ENCODE measurements at places on chromosomes 4 and X.

- DNase-seq = no peak
Observed at GRCh38 chr4:132982151-132982550, 166.9 kb upstream of the PCDH10 start.

DNA sequence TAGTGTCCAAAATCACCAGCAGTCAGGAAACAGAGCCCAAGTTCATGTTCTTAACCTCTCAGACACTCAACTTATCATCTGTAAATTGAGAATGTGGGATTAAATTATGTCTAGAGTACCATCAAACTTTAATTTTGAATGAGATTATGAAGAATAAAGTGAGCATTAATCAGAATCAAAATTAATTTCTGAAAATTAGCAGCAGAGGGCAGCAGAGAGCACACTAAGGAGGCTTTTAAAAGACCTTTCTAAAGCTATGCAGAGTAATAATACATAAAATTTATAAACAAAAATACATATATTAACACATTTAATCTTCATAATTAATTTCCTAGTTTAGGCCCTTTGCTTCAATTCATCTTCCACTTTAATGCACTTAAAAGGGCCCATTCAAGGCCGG is 7.1 kb downstream of the TASL start:
- peak; percentile 32 for DNase-seq

- peak; percentile 37 for DNase-seq
Observed at GRCh38 chr4:26076000-26076587, 162.1 kb downstream of the SMIM20 start.

DNA sequence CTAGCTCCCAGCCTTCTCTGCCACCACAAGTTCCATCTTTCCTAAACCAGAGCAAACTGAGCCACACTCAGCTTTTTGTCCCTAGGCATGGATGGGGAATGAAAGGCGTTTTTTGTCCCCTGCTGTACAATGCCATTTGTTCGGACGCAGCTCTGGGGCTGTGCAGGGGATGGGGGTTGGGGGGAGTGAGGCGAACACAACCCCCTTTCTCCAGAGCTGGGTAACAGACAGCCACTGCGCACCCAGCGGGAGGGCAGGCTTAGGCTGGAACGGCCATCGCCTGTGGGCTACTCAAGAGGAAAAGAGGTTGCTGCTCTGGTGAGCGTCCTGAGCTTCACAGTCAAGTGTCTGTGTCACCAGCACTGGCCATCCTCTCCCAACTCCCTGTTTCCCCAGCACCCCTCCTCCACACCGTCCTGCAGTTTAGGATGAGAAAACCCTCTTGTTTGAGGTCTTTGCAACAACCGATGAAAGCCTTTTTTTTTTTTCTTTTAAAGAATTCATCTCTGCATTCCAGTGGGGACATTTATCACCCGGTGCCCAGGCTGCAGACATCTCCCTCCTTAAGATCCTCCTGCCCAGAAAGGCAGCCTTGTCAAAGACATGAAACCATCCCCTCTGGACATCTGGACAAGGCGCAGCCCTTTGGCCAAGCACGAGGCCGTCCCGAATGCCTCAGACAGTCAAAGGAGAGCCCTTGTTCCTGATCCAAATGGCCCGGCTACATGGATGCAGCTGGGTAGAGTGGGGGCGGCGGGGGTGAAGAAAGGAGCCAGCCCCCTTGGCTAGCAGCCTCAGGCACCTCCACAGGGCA is 419.6 kb downstream of the BCOR start:
- no peak for DNase-seq
